Fibroblast of villous mesenchyme (primary cell): ENCODE measurements at places on chromosomes 2 and 18.

DNA sequence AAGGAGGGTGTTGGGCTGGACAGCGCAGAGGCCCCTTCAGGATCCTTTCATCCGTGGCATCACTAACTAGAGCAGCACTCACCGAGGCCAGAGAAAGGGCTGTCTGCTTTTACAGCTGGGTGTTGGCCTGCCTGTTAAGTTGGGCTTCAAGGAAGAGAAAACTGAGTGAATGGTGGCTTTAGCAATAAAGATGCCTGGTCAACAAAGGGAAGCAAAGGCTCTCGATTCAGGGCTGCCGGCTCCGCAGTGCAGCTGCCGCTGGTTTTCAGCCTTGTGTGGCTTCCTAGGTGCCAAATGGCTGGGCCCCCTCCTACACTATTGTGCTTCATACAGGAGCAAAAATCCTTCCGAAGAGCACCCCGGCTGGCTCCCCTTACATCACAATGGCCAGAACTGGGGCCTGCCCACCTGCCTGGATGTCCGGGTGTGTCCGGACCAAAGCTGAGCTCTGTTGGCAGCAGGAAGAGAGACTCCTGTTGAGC is 61.0 kb upstream of the GPR45 start:
- DNase-seq, result no peak

DNA sequence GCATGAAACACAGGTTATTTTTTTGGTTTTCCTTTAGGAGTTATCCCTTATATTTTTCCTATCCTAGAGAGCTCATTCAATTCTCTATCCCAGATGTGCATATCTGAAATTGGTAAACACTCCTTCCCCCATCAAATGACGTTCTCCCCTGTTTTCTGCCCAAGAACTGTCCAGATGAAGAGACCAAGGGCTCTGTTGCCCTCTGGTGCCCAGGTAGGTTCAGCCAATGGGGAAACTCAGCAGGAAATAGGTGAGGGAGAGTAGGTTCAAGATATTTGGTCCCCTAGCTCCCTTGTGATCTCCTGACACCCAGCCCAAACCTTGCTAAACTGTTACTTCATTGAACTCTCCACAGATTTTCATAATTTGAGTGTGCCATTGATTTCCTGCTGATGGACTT is 14.1 kb upstream of the INO80C start:
- no peak for DNase-seq

GRCh38 chr18:32393407-32393806 is 77.3 kb downstream of the GAREM1 start:
- no peak for DNase-seq

GRCh38 chr18:35999925-36000324 is 27.4 kb downstream of the RMP24 start:
- no peak for DNase-seq

DNA sequence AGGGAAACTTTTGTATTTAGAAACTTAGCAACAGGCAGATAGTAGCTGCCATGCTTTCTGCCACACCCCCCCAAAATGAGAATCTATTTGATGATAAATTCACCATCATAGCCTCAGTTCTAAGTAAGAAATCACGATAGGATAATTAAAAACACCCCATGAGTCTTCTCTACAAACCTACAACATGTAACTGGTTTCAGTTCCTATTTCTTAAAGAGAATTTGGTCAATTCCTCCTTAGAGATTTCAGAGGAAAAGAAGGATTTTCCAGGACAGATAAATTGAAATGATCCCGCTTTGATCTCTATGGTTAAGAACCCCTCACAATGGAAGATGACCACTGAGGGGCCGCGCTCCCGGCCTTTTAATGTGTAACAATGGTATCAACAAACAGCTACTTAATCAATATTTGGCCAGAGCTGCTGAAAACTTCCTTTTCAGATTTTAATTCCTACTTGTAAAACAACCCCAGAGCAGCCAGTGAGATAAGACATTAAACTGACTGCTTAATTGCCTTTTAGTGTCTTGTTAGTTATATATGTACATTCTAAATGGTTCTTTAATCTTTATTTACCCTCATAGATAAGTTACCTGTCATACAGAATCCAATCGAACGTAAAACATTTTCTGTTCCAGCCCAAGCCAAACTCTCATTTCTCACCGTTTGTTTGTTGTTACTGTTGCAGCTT is 10.1 kb downstream of the PAX3 start:
- no peak for DNase-seq
